ENCODE measurements at places on chromosomes 2 and 18. TPM values are rescaled to one million over a fixed set of nuclear protein-coding genes. Genes with fewer than 3 reads are reported as not detected.

DNA sequence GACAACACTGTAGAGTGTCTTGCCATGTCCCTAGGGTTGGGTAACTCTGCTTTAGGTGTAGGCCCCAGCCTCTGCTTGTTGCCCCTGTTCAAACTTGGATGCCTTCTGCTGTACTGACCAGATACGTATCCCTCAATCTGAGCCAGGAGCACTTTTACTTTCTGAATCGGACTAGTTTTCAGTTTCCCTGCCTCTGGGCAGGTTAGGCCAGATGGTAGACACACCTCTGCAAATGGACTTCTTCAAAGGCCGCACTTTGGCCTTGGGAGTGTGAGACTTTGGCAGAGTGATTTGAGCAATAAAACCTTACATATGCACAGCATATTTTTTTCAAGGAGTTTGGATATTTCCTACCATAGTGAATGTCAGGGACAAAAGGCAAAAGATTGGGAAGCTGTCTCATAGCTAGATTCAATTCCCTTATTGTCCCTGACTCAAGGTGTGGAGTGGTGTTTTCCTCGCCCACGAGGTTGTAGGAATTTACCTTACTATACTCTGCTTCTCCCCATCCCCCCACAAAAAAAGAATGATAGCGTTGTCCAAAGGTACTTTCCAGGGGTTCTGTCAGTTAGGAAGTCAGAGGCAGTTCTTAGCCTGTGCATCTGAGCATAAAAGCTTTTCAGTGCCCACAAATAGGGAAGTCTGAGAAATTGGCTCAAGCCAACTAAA lies 15.3 kb upstream of the PARD3B start:
- no peaks in the 10 kb centered on the region for H3K27me3 ChIP-seq

DNA sequence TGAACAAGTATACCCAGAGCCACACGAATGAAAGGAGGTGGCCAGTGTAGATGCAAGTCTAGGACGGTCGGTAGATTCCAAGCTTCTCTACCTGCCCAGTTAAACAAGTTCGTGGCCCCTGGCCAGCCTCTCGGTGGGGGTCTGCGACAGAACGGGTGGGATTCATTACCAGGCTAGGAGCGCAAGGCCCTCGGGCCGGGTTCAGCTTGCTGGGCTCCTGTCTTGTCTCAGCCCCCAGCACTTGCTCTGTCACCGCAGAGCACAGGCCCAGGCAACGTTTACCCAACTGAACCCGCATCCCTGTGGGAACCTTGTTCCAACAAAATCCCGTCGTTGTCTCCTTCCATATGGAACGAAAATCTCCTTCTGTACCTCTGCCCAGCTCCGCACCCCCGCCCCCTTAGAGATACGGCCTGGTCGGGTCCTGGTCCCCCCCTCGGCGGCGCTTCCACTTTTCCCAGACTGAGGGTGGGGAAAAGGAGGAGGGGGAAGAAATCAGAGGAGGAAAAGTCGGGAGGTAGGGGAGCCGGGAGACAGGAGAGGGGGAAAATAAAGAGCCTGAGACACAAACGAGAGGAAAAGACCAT lies 1.9 kb upstream of the EMX1 start:
- H3K36me3 ChIP-seq = no peaks in the 10 kb centered on the region
- H3K27me3 ChIP-seq = peaks cover 65% of the 10 kb centered on the region
- no peak overlapping the region for H3K27ac ChIP-seq
- H3K4me3 ChIP-seq = peak overlapping the region; percentile 66

DNA sequence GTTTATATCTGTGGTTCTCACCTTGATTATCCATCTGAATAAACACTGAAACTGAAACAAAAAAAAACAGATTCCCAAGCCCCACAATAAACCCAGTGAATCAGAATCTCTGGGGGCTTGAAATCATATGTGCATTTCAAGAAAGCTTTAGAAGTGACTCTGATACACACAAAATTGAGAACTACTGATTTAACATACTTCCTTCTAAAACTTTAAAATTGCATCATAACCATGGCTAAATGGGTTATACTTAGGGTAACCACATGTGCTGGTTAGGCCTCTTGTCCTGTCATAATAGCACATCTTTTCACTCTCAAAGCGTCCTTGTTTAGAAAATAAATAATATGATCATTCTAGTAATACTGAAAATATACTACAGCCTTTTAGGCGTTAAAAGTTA lies 100.9 kb downstream of the ATAD2B start:
- H3K27me3 ChIP-seq = no peaks in the 10 kb centered on the region
- DNase-seq = no peak
- no peak overlapping the region for H3K27ac ChIP-seq
- no peak overlapping the region for H3K4me3 ChIP-seq
- no peaks in the 10 kb centered on the region for H3K4me1 ChIP-seq

DNA sequence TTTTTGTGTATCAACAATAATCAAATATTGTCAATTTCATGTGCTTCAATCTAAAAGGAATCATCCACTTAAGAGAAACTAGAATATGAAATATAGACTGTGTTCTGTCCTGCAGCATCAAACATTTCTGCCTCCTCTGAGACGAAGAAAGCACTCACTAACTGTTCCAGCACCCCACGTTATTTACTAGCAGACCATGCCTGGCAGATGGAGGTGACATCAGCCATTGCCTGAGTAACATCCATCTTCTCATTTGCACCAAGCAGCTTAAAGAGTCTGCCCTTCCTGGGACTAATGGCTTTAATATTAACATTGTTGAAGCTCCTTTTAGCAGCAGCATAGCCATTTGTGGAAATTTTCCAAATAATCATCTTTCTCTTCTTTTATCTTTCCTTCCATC lies 25.7 kb downstream of the SGPP2 start:
- H3K27me3 ChIP-seq = no peaks in the 10 kb centered on the region
- no peak for DNase-seq
- no peak overlapping the region for H3K4me3 ChIP-seq
- peaks cover 3% of the 10 kb centered on the region for H3K4me1 ChIP-seq
- no peak overlapping the region for H3K27ac ChIP-seq

- DNase-seq = peak; percentile 89
- no peaks in the 10 kb centered on the region for H3K27me3 ChIP-seq
- no peaks in the 10 kb centered on the region for H3K4me1 ChIP-seq
- no peaks in the 10 kb centered on the region for H3K36me3 ChIP-seq
Observed at GRCh38 chr2:234135750-234136221, 85.3 kb downstream of the SPP2 start.

GRCh38 chr18:74631623-74632350 lies 34.1 kb downstream of the ZNF407 start:
- no peak overlapping the region for H3K4me3 ChIP-seq
- H3K27ac ChIP-seq = no peak overlapping the region
- H3K27me3 ChIP-seq = no peaks in the 10 kb centered on the region
- peaks cover 13% of the 10 kb centered on the region for H3K36me3 ChIP-seq
- DNase-seq = no peak

DNA sequence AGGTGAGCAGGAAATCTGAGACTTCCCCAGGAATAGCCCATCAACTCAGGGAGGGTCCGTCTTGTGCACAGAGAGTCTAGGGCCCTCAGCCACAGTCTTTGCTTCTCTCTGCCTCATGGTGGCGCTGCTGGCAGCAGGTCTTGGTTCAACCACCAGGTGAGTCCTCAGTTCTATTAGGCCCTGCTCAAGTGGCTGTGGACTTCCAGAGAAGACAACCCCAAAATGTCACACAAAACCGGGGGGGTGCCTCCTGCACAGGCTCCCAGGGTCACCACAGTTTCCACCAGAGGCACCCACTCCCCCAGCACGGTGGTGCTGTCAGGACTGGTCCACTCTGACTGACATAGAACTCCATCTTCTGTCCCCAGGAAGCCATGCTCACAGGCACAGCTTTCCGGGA lies 2.4 kb upstream of the CHRNG start:
- DNase-seq = peak; percentile 83
- no peaks in the 10 kb centered on the region for H3K36me3 ChIP-seq
- H3K4me1 ChIP-seq = peaks cover 4% of the 10 kb centered on the region
- no peak overlapping the region for H3K27ac ChIP-seq

- no peak overlapping the region for H3K27ac ChIP-seq
- no peak overlapping the region for H3K4me3 ChIP-seq
- H3K27me3 ChIP-seq = no peaks in the 10 kb centered on the region
- no peaks in the 10 kb centered on the region for H3K36me3 ChIP-seq
- DNase-seq = no peak
Observed at GRCh38 chr2:159637988-159638501, 21.7 kb upstream of the BAZ2B start.

DNA sequence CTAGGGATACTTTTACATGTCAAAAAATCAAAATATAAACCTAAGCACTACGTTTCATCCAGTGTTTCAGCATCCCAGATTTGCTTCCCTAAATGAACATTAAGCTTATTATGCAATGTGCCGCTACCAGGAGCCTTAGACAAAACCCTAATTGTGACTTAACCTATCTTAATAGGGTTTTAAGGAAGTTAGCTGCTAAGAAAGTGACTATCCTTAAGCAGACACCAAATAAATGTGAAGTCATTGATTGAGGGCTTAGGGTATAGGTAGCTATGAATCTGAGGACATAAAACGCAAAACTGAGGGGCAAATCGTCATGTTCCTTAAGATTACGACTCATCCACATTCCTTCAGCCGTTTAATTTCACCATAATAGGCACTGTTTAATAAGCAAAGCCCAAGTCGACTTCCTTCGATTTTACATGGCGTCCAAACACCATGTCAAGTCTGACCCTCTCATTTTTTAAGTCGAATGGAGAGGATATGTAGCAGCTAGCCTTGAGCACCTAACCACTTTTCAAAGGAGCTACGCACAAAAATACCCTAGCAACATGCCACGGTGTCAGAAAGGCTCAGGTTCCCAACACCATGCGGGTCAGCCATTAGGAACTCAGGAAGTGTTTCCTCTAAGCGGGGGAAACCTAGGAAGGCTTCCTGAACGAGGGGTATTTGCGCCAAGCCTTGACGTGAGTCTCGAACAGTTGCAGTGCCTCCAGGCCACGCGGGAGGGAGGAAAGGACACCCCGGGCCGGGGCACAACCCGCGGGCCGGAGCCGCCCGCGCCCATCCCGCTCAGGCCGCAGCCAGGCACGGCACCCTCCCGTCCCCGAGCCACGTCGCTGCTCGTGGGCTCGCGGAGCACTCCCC lies 1.0 kb downstream of the HDLBP start:
- no peak for DNase-seq
- peaks cover 4% of the 10 kb centered on the region for H3K36me3 ChIP-seq
- 0 out of 2 replicates have a peak, but pooled peaks cover 2% of the 10 kb centered on the region for H3K4me1 ChIP-seq
- peak overlapping the region; percentile 27 for H3K27ac ChIP-seq
- H3K4me3 ChIP-seq = peak overlapping the region; percentile 100

DNA sequence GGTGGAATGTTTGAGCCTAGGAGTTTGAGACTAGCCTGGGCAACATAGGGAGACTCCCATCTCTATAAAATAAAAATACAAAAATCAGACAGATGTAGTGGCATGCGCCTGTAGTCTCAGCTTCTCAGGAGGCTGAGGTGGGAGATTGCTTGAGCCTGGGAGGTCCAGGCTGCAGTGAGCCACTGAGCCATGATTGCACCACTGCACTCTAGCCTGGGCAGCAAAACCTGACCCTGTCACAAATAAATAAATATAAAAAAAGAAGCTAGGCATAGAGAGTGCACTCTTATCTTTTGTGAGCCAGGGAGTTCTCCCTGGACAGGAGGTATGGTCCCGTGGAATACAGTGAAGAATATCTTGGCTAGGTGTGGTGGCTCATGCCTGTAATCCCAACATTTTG lies 11.0 kb upstream of the KYNU start:
- no peaks in the 10 kb centered on the region for H3K4me1 ChIP-seq
- DNase-seq = no peak
- H3K27me3 ChIP-seq = no peaks in the 10 kb centered on the region
- no peaks in the 10 kb centered on the region for H3K36me3 ChIP-seq

- peaks cover 6% of the 10 kb centered on the region for H3K4me1 ChIP-seq
- no peak for DNase-seq
- H3K36me3 ChIP-seq = no peaks in the 10 kb centered on the region
- H3K27ac ChIP-seq = no peak overlapping the region
- H3K27me3 ChIP-seq = no peaks in the 10 kb centered on the region
Observed at GRCh38 chr2:112629224-112629623, 16.5 kb upstream of the SLC20A1 start.

- no peaks in the 10 kb centered on the region for H3K36me3 ChIP-seq
- no peak for DNase-seq
- H3K27me3 ChIP-seq = no peaks in the 10 kb centered on the region
Observed at GRCh38 chr2:69977186-69977585, 15.8 kb upstream of the ASPRV1 start.

DNA sequence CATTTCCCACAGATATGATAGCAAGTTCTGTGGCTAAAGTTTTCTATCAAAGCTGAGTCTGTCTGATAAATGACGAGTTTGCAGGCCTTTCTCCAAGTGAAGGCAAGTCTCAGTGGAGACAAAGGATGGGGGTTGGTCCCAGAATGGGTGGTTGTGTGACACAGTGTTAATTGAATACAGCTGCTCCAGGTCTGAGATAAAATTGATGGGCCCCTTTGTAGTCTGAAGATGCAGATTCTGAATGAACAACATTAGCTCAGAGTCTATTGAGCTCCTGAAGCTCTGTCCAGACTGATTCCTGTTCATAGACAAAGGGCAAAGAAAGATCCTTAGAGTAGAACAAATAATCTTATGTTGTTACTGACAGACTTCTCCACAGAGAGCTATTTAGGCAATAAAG lies 296.9 kb upstream of the CYRIA start:
- H3K27ac ChIP-seq = no peak overlapping the region
- H3K4me3 ChIP-seq = no peak overlapping the region
- no peaks in the 10 kb centered on the region for H3K4me1 ChIP-seq
- no peaks in the 10 kb centered on the region for H3K36me3 ChIP-seq
- DNase-seq = no peak

DNA sequence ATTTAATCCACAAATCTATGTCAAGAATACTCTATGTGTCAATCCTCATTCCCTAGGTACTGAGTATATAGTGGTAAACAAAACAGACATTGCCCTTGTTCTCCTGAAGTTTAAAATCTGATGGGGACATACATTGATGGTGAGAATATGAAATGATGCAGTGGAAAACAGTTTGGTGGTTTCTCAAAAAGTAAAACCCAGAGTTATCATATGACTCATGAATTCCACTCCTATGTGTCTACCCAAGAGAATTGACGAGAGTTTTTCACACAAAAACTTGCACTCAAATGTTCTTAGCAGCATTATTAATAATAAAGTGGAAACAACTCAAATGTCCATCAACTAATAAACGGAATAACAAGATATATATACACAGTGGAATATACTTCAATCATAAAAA lies 586.7 kb downstream of the CCDC85A start:
- H3K4me3 ChIP-seq = no peak overlapping the region
- H3K36me3 ChIP-seq = no peaks in the 10 kb centered on the region
- H3K27ac ChIP-seq = no peak overlapping the region
- H3K27me3 ChIP-seq = no peaks in the 10 kb centered on the region
- no peaks in the 10 kb centered on the region for H3K4me1 ChIP-seq

GRCh38 chr2:3899536-3900155 lies 196.3 kb downstream of the DCDC2C start:
- H3K27me3 ChIP-seq = no peaks in the 10 kb centered on the region
- H3K27ac ChIP-seq = no peak overlapping the region
- H3K36me3 ChIP-seq = no peaks in the 10 kb centered on the region

DPYSL5 gene
- 6.9 TPM for total RNA-seq

CNDP1 gene
- 0.29 TPM for total RNA-seq

FBXO36 gene
- 3.4 TPM for total RNA-seq

PLGLB1 gene
- total RNA-seq = 1.2 TPM

SIGLEC15 gene
- 0.13 TPM for total RNA-seq

POTEC gene
- not detected for total RNA-seq

ASB18 gene
- not detected for total RNA-seq

OR6B2 gene
- total RNA-seq = not detected

All from H9 (cell line).